Caki2 (cell line): ENCODE measurements at places on chromosomes 7 and 10. TPM values are rescaled to one million over a fixed set of nuclear protein-coding genes. Genes with fewer than 3 reads are reported as not detected.

Gene CH25H
- total RNA-seq: not detected in 2 replicates

Gene ITPRID1
- total RNA-seq: not detected in 2 replicates

Gene NEURL1
- not detected in 2 replicates for total RNA-seq

Gene CLDN4
- total RNA-seq: 326 and 414 TPM in 2 replicates

Gene TMEM72
- 1.5 TPM in 1 of 2 replicates, not detected in the other for total RNA-seq

DNA sequence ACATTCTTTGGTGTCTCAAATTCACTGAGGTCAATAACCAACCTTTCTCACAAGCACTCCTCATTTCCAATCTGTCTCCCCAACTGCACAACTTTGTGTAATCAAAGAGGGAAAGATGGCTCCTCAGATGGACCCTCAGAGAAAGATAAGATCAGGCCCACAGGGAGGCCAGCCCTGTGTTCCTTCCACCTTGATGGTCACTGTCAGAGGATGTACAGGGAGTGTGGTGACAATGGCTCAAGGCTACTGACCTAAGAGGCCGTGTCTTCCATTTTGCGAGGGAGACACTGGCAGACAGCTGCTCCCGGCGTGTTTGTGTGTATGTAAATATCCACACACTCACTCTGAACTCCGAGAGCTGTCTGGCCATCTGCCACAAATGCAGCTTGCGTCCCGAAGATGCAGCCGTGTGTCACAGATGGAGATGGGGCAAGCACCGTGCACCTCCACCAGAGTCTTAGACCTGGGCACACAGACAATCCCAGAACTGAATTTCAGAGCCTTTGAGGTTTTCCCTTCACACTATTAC is 712.1 kb upstream of the NRP1 start:
- DNase-seq: no peak

DNA sequence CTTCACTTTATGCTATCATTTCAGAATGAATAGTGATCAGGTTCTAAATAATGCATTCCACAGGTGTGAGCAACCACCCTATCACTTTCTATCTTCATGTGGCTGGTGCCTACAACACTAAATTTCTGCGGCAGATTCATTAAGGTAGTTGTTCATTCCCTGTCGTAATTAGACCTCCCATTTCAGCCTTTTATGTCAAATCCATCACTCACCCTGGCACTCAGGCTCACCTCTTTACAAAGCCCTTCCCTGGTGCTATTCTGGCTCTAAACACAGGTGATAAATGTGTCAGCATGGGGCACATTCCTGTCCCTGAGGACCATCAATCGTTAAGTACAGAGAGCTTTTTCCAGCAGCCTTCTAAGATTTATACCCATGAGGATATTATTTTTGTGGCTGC is 300.0 kb upstream of the C7orf33 start:
- DNase-seq: no peak

DNA sequence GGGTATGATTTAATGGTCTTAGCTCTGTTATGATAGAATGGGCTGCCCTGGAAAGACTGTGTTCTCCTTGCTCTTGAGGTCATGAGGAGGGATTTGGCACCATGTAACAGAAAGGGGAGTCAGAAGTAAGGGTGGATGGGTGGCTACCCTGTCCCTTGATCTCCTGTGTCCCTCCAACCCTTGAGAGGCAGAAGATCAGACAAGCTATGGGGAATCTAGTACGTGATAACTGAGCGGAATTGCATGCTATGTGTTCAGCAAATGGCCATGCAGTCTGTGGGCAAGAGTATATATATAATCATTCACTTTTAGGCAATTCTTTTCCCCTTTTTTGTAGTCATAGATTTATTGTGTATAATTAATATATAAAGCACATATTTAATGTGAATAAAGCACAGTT is 174.9 kb downstream of the SEC23IP start:
- no peak for DNase-seq
